ENCODE measurements at places on chromosomes 2 and 18. TPM values are rescaled to one million over a fixed set of nuclear protein-coding genes. Genes with fewer than 3 reads are reported as not detected.
A peak's percentile ranks its signal among the peaks of the same experiment; 100 is the strongest.

Gene COL4A4
- total RNA-seq, result 0.36 TPM

GRCh38 chr2:187438455-187438854 is 9.6 kb downstream of the CALCRL start:
- no peak for DNase-seq

GRCh38 chr18:48544661-48545415 is 6.0 kb downstream of the CTIF start:
- DNase-seq, result no peak

Gene UGT1A6
- total RNA-seq, result not detected

- DNase-seq, result no peak
Observed at GRCh38 chr2:231088754-231089153, 32.1 kb downstream of the PSMD1 start.

DNA sequence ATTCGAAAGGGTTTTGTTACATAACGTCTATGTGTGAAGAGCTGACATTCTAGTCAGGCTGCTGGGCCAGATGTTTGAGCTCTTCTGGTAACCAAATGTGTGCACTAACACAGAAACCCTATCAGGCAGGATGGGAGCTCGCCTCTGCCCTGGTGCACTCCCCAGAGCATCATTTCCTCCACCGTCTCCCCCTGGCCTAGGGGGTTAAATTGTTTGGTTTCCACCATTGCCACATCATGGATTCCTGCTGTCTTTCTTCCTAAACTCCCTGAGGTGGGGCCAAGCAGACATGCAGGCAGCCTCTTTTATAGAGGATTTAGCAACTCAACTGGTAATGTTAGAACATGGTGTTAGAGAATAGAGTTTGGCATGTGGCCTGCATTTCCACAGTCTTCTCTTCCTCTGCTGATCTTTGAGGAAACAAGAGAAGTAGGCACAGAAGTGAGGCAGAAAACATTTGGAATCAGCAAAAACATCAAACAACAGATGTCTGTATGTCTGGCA is 87.3 kb downstream of the ANTXR1 start:
- DNase-seq, result peak; percentile 26
